ENCODE measurements at places on chromosomes 5 and 9.
A peak's percentile ranks its signal among the peaks of the same experiment; 100 is the strongest.

DNA sequence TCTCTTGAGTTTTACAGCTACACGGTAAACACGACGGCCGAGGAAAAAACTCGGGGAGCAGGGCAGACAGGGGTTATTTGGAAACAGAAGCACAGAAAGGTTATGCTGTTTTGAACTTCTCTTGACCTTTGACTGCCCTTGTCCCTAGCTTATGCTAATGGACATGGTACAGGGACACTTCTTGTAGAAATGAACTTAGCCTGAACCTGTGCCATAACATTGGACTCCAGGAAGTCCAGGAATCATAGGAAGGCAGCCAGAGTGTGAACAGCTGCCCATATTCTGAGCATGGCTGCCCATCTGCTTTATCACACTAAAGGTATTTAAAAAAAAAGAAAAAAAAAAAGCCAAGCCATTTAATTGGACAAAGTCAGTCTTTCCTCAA is 46.1 kb downstream of the NR6A1 start:
- no peak for DNase-seq

- DNase-seq, result no peak
Observed at GRCh38 chr5:57635146-57635777, 152.7 kb upstream of the ACTBL2 start.

- DNase-seq, result peak; percentile 53
Observed at GRCh38 chr5:133241179-133242092, 189.6 kb downstream of the HSPA4 start.

DNA sequence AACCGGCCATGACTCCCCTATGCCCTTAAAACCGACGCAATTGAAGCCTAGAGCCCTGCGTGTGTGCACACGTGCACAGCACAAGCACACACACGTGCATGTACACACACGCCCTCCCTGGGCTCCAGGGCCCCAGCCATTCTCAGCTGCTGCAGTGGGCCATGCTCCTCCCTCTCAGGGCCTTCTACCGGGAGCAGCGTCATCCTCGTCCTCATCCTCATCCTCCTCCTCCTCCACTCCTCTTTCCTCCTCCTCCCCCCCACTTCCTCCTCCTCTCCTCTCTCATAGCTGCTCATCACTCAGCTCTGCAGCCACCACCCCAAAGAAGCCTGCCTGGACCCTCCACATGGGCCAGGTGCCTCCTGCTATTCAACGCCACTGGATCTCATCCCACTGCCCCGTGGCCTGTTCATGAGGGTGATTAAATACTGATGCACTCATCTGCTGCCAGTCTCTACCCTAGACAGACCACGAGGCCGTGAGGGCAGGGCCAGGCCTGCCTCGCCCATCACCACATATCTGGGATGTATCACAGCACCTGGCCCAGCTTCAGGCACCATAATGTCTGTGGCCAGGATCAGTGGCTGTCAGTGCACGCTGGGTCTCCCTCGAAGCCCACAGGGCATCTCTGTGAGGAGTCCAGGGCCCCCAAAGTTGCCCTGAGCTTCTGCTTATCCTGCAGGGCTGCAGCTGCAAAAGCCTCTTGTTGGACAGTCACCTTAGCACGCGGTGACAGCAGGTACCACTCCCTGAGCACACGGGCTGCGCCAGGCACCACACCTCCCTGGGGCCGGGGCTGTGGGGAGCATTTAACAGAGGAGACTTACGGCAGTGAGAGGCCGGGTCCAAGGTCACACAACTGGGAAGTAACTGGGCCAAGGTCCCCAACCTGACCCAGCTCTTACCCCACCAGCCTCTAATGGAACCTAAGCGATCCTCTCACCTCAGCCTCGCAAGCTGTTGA is 9.8 kb downstream of the FAM78A start:
- peak; percentile 84 for DNase-seq

DNA sequence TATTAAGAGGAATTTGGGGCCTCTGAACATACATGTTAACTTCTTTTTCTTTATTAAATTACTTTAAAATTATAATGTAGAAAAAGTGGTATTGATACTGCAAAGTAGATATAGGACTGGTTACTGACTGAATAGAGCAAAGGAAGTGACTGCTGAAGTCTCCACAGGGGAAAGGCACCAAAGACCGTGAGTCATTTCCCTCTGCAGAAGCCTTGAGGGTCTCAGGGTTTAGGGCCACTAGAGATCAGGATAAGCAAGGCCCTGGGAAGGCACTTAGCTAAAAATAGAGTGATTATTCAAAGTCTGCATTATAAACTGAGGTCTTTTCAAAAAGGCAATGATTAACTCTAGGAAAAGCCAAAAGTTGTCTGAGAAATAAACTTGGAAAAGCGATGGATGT is 44.7 kb upstream of the ITGA1 start:
- DNase-seq, result no peak

- no peak for DNase-seq
Observed at GRCh38 chr5:10145923-10146401, 103.7 kb downstream of the ATPSCKMT start.

DNA sequence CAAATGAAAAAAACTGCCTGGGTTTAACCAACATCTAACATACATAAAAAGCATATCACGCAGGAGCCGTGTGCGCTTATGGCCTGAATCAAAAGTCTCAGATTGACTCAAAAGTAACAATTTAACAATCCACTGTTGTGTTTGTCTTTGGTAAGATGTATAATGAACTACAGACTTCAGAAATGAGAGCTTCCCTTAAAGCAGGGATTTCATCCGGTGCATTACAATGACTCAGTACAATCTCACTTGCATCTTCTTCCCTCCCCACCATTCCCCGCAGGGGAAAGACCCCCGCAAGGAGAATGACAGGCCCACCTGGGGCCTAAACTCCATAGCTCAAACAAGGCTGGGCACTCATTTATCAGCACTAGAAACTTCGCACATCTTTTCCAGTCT is 1.4 kb downstream of the ZFR start:
- DNase-seq, result no peak

- no peak for DNase-seq
Observed at GRCh38 chr5:39100851-39101396, 26.7 kb upstream of the RICTOR start.

GRCh38 chr9:105073147-105073546 is 145.2 kb upstream of the ABCA1 start:
- no peak for DNase-seq

DNA sequence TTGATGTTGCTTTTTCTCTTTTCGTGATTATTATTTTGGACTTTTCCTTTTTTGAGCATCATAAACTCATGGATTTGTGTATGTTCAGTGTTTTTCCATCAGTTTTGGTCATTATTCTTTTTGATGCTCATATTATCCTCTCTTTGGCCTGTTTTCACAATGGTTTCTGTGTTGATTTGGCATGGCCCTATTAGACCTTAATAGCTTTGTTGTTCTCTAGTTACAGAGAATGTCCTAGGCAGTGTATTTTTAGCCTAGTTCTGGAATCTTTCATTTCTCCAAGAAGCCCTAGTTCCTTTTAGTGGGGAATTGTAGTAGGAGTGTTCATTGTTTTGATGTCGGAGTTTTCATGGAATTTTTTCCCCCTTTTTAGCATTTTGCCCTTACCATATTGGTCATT is 41.3 kb upstream of the ROPN1L start:
- DNase-seq, result no peak

GRCh38 chr5:139746691-139747582 is 48.7 kb upstream of the PSD2 start:
- peak; percentile 93 for DNase-seq

- DNase-seq, result no peak
Observed at GRCh38 chr9:130034570-130034969, 8.4 kb downstream of the FNBP1 start.

DNA sequence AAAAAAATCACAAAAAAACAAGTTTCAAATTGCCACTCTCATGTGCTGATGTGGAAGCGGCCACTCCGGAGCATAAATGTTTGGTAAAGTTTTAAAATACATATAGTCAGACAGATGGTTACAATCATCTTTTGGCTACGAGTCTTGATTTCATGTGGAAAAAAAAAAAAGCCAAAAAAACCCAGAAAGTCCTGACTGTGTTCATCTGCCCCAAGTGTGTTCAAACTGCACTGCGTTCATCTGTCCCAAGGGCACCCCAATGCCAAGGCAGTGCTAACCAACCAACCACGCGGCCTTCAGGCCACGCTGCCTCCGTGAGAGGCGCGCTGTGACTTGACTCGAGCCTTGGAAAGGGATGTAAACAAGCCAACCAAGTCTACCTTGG is 127.1 kb downstream of the MYO10 start:
- no peak for DNase-seq

DNA sequence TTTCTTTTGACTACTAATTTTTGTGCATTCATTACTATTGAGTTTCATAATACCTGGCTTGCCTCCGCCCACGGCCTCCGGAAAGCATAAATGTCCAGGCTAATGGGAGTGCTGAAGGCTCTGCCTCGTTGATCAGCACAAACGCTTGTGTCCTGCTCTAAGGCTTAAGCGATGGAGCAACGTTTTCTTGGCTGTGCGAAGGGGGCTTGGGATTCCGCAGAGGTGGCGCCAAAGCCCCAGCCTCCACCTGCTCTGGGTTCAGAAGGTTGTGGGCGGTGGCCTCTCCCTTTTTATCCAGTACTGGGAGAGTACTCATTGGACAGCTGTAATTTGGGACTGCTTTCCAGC is 19.7 kb downstream of the ANXA2R start:
- DNase-seq, result peak; percentile 81

DNA sequence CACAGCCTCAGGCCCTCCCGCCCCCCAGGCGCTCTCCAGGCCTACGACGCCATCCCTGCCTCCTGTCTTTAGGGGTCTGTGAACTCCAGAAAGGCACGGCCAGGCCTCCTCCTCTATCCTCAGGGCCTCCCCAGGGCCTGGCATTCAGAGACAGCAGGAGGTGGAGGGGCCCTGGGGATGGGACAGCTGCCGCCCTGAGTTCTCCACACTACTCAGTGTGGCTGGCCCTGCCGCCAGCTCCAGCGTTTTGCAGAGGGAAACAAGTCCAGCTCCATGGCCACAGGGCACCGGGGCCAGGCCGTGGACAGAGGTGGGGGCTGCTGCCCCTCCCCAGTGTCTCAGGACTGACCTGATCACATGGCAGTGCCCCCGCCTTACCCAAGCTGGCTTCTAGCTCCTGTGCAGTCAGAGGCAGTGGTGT is 16.4 kb downstream of the SH3GLB2 start:
- DNase-seq, result no peak

GRCh38 chr5:143582869-143583268 is 179.4 kb upstream of the NR3C1 start:
- no peak for DNase-seq

- no peak for DNase-seq
Observed at GRCh38 chr9:106753155-106753671, 109.8 kb upstream of the ZNF462 start.

DNA sequence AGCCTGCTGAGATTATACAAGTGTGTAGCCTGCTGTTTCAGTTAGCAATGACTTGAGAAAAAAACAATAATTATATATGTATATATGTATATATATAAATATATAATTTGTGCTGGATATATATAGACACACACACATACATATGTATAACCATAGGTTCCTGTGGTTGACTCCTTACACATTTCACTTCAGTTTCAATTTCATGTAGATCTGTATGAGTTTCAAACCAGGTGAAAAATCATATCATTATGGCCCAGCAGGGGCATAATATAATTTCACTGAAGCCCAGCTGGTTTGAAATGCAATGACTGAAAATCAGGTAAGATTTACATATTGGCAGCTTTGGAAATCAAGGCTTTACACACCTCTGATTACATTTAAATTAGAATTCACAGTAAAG is 690.4 kb upstream of the CDH18 start:
- no peak for DNase-seq

- no peak for DNase-seq
Observed at GRCh38 chr9:33620738-33621439, 96.8 kb downstream of the ANKRD18B start.

- DNase-seq, result peak; percentile 67
Observed at GRCh38 chr5:151051931-151052608, 28.8 kb downstream of the TNIP1 start.

- DNase-seq, result no peak
Observed at GRCh38 chr5:145806923-145807322, 28.2 kb downstream of the PRELID2 start.

GRCh38 chr9:125822902-125823301 is 75.7 kb downstream of the PBX3 start:
- no peak for DNase-seq

DNA sequence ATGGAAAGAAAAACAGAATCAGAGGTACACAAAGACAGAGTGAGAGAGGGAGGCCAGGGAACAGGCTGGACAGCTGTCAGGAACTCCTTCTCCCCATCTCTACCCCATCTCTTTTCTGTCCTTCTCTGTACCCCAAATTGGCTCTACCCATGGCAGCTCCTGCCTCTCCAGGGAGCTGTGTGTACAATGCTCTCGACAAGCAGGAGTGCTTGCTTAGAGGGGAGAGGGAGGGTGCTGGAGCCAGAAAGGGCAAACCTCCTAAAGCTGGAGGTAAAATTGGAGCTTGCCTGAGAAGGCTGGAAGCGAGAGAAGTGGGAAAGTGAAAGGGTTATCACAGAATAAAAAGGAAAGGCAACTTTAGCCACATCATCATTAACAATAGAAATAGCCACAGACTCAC is 6.4 kb downstream of the TPM2 start:
- DNase-seq, result peak; percentile 6

DNA sequence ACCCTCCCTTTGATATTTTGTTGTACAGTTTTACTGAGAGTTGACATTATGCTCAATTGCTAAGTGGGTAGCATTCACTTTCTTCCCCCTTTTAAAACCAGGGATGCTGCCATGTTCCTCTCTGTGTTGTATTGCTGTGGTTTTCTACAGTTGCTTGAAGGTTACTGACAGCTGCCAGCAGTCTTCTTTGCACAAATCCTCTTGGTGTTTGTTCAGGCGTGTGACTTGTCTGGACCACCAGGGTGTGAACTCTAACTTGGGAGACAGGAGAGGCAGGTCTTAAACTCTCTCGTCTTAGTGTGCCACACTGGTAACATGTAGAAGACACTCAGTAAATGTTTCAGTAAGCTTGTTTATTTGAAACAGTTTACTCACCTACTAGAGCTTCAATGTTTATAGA is 25.1 kb downstream of the SLC44A1 start:
- DNase-seq, result no peak

DNA sequence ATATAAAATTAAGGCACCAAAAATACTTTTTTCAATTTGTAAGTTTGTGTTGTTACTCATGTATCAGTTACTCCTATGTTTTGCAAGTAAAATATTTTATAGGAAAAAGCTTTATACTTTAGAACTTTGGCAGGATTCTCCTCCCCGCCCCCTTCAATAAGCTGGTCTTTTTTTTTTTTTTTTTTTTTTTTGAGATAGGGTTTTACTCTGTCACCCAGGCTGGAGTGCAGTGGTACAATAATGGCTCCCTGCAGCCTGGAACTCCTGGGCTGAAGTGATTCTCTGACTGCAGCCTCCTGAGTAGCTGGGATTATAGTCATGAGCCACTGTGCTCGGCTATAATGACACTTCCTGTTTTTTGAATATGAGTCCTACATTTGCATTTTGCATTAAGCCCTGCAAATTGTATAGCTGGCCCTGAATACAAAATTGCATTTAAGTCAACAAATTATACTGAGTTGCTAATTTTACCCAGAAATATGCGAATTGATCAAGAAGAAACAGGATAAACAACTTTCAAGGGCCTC is 192.9 kb downstream of the PIK3R1 start:
- DNase-seq, result no peak
